ENCODE measurements at places on chromosomes 2 and 18.

- no peak overlapping the region for H3K27ac ChIP-seq
- no peaks in the 10 kb centered on the region for H3K4me1 ChIP-seq
- H3K4me3 ChIP-seq, result no peak overlapping the region
- no peak for DNase-seq
- peaks cover 1% of the 10 kb centered on the region for H3K36me3 ChIP-seq
- H3K27me3 ChIP-seq, result no peaks in the 10 kb centered on the region
These were observed 243.0 kb downstream of the HNMT start for GRCh38 chr2:138207074-138207930.

DNA sequence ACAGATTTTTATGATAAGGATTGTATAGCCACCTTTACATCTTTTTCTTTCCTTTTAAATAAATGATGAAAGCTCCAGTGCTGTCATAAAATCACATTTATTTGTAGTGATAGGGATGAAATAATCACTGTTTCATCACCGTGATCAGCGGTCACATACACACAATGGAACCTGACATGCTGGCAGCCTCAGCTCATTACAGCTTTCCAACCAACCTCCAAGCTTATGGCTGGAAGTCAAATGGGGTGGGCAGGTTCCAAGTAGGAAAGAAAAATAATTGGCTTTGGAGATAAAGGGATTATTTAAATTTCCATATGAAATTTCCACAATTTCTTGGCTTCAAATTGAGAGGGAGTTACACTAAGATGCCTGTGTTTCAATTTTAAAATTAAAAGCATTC lies 251.3 kb downstream of the PLCL1 start:
- peaks cover 6% of the 10 kb centered on the region for H3K4me1 ChIP-seq
- no peaks in the 10 kb centered on the region for H3K27me3 ChIP-seq
- no peak for DNase-seq
- no peaks in the 10 kb centered on the region for H3K36me3 ChIP-seq
- no peak overlapping the region for H3K4me3 ChIP-seq

DNA sequence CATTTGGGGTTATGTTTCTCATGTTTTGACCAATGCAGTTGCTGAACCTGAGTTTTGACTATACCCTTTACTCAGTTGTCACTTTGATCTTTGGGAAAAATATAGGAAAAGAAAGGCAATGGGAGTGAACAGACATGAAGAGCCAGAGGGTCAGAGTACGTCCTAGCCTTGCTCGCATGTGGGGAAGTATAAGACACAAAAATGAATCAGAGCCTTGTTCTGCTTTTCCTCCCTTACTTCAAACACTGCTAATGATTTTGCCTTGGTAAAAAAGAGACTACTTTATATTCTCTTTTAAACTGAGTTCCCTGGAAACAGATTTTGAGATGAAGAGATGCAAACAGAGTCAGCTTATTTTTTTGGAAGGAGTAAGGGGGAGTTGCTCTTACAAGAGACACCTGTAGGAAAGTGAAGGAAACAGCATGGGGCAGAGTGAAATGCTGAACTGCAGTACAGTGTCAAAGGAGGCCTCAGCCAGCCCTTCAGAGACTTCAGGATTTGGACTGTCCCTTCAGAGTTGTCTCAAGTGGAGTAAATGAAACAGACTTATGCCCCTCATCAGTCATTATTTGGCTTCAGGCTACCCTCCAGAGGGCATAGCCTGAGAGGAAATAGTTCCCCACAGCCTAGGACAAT lies 11.1 kb upstream of the FAP start:
- H3K27ac ChIP-seq, result no peak overlapping the region
- no peak for DNase-seq
- no peaks in the 10 kb centered on the region for H3K4me1 ChIP-seq
- no peaks in the 10 kb centered on the region for H3K36me3 ChIP-seq
- peaks cover 20% of the 10 kb centered on the region for H3K27me3 ChIP-seq

DNA sequence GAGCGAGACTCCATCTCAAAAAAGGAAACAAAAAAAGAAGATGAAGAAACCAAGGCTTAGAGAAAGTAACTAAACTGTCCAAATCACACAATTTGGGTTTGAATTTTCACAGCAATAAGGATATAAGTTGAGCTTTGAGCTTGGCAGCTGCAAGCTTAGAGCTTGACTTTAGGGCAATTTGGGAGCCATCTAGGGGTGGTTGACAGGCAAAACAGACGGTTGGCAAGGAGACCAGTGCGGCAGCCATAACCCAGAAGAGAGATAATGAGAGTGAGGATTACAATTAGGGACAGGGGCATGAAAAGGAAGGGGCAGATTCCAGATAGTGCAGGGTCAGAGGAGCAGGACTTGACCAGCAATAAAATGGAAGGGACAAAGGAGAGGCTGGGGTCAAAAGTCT lies 382.2 kb upstream of the HNRNPA3 start:
- H3K36me3 ChIP-seq, result no peaks in the 10 kb centered on the region
- H3K27me3 ChIP-seq, result no peaks in the 10 kb centered on the region
- H3K27ac ChIP-seq, result peak overlapping the region; percentile 81
- peak; percentile 55 for DNase-seq
- H3K4me3 ChIP-seq, result no peak overlapping the region

GRCh38 chr18:55530166-55530565 lies 57.8 kb downstream of the TCF4 start:
- H3K27ac ChIP-seq, result no peak overlapping the region
- no peak overlapping the region for H3K4me3 ChIP-seq
- H3K27me3 ChIP-seq, result no peaks in the 10 kb centered on the region
- no peak for DNase-seq
- H3K4me1 ChIP-seq, result peaks cover 10% of the 10 kb centered on the region
- H3K36me3 ChIP-seq, result no peaks in the 10 kb centered on the region

- H3K27ac ChIP-seq, result no peak overlapping the region
- no peak overlapping the region for H3K4me3 ChIP-seq
- no peaks in the 10 kb centered on the region for H3K36me3 ChIP-seq
These were observed 490.4 kb upstream of the SPRED2 start for GRCh38 chr2:65922794-65923193.

GRCh38 chr2:146532509-146533147 lies 1312.2 kb upstream of the ACVR2A start:
- no peaks in the 10 kb centered on the region for H3K27me3 ChIP-seq
- no peak overlapping the region for H3K27ac ChIP-seq
- H3K4me1 ChIP-seq, result no peaks in the 10 kb centered on the region

- no peaks in the 10 kb centered on the region for H3K36me3 ChIP-seq
- no peak overlapping the region for H3K27ac ChIP-seq
- H3K27me3 ChIP-seq, result peaks cover 7% of the 10 kb centered on the region
- H3K4me1 ChIP-seq, result no peaks in the 10 kb centered on the region
- DNase-seq, result no peak
These were observed 262.7 kb downstream of the FHOD3 start for GRCh38 chr18:36560187-36560586.

- DNase-seq, result no peak
- no peaks in the 10 kb centered on the region for H3K27me3 ChIP-seq
- H3K4me3 ChIP-seq, result no peak overlapping the region
- peaks cover 42% of the 10 kb centered on the region for H3K4me1 ChIP-seq
- peaks cover 16% of the 10 kb centered on the region for H3K36me3 ChIP-seq
- no peak overlapping the region for H3K27ac ChIP-seq
These were observed 1.5 kb downstream of the ACKR3 start for GRCh38 chr2:236571145-236571544.

GRCh38 chr2:112980537-112980936 lies 2.7 kb downstream of the IL36G start:
- peaks cover 5% of the 10 kb centered on the region for H3K27me3 ChIP-seq
- H3K4me1 ChIP-seq, result peaks cover 22% of the 10 kb centered on the region
- peak overlapping the region; percentile 93 for H3K27ac ChIP-seq
- DNase-seq, result no peak
- H3K36me3 ChIP-seq, result no peaks in the 10 kb centered on the region

GRCh38 chr2:196481324-196481697 lies 158.2 kb upstream of the CCDC150 start:
- no peak overlapping the region for H3K4me3 ChIP-seq
- no peak overlapping the region for H3K27ac ChIP-seq
- H3K4me1 ChIP-seq, result no peaks in the 10 kb centered on the region
- DNase-seq, result no peak

Data from naive thymus-derived CD8-positive, alpha-beta T cell (primary cell).